ENCODE measurements at places on chromosomes 6 and 20.

- DNase-seq = no peak
These were observed 628.0 kb upstream of the ID4 start for GRCh38 chr6:19209202-19209601.

GRCh38 chr20:577167-577791, 32.8 kb downstream of the TCF15 start:
- DNase-seq = no peak

- no peak for DNase-seq
These were observed 8.9 kb downstream of the VSTM2L start for GRCh38 chr20:37911838-37912281.

DNA sequence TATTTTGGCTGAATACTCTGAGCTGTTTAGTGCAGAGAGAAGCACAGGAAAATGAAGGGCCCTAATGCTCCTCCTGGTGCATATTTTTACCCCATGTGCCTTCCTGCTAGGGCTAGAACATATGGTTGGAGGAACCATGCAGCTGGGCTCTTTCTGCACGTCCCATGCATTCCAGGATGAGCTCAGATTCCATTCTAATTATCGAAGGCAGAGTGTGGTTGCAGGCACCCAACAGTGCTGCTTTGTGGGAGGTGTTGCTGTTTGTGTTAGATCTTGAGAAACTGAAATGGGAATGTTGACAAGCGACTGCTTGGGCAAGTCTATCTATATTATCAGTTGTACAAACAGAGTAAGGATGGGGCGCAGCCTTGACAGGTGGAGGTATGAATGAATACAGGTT, 419.5 kb downstream of the DHX35 start:
- DNase-seq = no peak

DNA sequence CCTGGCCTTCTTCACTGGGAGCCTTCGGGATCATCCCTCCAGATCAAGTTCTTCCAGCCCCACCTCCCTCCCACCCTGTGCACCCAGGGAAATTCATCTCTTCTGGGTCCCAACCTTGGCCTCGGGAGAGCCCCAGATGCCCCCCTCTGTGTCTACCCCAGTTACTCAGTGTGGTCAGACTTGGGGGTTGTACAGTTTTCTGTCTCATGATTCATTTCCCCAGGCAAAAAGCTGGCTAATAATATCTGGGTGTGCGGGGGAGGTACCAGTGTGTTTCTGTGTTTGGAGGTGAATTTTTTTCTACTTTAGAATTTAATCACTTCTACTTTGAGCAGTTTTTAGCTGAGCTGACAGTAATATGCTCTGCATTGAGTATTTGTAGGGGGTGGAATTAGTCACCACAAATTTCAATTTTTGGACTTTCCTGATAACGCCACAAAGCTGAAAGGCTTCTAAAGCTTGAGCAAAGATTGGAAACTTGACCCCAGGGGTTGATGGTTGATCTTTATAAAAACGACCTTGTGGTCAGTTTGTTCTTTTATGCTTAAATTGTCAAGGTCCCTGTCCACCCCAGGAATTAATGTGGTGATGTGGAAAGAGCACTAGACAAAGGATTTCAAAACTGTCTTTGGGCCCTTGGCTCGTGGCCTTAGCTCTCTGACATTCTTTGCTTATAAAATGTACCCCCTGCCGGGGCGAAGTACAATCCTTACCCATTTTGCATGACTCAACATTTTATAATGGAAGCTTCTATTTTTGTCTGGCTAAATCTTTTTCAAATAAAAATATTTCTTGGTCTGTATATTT, 284.7 kb upstream of the TAB2 start:
- no peak for DNase-seq

- DNase-seq = peak; percentile 4
These were observed 843 bp downstream of the FBXO9 start for GRCh38 chr6:53066077-53066417.

GRCh38 chr20:17558154-17558940, 11.5 kb upstream of the DSTN start:
- DNase-seq = no peak

DNA sequence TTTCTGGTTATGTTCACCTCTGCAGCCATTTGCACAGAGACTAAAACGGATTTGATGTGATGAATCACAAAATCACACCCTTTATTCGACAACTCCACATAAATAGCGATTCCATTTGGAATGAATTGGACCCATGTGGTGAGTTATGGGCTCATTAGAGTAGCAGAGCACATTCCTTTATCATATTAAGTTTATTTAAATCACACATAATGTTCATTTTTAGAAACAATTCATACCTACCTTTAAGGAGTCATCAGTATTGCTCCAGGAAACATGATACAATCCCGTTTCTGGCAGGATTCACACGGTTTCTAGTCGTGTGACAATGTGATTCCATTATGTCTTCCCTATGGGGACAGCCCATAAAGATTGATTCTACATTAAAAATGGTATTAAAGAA, 303.5 kb downstream of the CDH4 start:
- DNase-seq = no peak

DNA sequence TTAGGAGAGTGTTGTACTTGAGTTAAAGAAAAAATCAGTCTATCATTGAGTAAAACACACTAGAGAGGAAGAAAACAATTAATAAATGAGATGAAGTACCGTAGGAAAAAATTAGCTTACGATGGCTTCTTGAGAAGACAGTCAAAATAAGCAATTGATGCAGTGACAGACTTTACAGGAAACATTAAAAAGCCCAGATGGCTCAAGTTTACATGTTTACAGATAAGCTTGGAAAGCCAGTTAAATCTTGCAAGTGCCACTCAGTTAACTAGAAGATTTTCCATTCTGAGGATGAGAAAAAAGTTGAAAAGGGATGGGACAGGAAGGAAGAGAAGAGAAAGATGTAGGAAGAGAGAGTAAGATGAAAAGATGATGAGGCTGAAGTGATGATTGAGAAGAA, 288.8 kb upstream of the FERMT1 start:
- DNase-seq = no peak
